MM.1S (cell line): ENCODE measurements at places on chromosomes 1 and 21.

- no peak for DNase-seq
These were observed 185.0 kb downstream of the PBX1 start for GRCh38 chr1:164743976-164744375.

DNA sequence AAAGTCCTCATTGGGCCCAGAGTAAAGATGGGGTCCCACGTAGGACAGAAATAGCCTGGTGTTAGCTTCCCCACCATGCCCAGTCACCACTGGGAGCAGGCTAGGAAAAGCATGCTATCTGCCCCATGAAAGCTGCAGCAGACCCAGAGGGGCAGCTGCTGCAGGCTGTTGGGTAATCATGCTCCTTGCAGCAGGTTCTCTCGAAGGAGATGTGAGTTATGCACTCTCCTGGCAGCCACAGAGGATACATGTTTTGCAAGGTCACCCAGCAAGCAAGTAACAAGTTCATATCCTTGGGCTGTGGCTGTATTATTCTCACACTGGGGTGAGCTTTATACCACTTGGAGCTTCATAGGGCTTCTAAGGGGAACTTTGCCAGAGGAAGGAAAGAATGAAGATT, 9.1 kb upstream of the HEYL start:
- DNase-seq = no peak

- no peak for DNase-seq
These were observed 203.7 kb upstream of the C1orf87 start for GRCh38 chr1:60277269-60277668.

- no peak for DNase-seq
These were observed 133.2 kb downstream of the TGFB2 start for GRCh38 chr1:218478336-218478735.

GRCh38 chr1:27405074-27405473, 12.7 kb downstream of the GPR3 start:
- DNase-seq = no peak

- no peak for DNase-seq
These were observed 857.9 kb downstream of the BRINP3 start for GRCh38 chr1:189619682-189620332.

- DNase-seq = no peak
These were observed 57.1 kb downstream of the TMEM53 start for GRCh38 chr1:44616991-44617702.

GRCh38 chr1:74005533-74005932, 192.4 kb downstream of the LRRIQ3 start:
- peak; percentile 12 for DNase-seq

DNA sequence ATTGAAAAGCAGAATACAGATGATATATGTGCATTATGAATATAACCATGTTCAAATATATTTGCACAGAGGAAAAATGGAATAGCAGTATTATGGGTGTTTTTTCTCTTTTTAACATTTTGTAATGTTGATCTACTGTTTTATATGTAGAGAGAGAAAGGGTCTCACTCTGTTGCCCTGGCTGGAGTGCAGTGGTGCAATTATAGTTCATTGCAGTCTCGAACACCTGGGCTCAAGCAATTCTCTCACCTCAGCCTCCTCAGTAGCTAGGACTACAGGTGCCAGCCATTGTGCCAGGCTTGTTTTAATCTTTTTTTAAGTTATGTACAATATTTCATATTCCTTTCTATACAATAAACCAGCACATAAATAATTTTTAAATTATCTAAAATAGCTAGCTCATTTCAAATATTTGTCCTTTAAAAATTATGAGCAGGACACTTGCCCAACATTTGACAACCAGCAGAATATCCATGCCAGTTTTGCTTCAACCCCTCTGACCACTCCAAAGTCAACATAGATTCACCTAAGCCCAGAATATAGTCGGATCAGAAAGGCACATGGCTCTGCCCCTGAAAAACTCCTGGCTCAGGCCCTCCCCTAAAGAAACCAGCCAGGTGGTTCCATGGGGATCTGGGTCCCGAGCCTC, 29.8 kb downstream of the ZNF281 start:
- DNase-seq = no peak

DNA sequence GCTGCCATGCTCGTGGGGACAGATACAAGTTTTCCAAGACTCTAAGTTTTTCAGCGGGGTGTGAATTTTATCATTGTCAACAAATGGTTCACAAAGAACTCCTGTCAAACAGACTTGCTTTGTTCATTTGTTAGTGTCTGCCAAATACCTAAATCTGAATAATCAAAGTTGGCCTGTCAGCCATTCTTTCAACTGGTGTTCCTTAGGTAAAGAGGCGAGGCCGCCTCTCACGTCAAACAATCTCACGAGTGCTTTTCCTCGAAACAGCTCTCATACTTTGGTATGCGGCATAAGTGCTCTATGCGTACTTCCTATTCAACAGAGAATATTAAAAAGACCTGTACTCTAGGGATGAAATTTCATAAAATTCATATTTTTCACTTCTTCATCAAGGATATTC, 51.4 kb upstream of the KANK4 start:
- DNase-seq = no peak

DNA sequence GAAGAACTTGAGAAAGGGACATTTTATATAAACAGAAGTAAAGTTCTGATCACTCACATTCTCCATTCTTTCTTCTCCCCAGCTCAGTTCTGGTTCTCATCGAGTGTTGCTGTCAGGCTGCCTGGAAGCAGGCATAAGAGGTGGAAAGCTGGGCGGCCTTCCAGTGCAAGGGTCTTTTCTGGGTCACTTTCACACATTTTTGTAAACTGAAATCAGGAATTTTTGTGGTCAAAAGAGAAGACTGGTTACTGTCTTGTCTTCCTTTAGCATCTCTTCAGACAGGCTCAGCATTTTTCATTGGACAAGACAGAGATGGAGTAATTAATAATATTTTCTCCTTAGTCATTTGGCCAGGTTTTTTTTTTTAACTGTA, 93.7 kb downstream of the CTH start:
- DNase-seq = no peak

DNA sequence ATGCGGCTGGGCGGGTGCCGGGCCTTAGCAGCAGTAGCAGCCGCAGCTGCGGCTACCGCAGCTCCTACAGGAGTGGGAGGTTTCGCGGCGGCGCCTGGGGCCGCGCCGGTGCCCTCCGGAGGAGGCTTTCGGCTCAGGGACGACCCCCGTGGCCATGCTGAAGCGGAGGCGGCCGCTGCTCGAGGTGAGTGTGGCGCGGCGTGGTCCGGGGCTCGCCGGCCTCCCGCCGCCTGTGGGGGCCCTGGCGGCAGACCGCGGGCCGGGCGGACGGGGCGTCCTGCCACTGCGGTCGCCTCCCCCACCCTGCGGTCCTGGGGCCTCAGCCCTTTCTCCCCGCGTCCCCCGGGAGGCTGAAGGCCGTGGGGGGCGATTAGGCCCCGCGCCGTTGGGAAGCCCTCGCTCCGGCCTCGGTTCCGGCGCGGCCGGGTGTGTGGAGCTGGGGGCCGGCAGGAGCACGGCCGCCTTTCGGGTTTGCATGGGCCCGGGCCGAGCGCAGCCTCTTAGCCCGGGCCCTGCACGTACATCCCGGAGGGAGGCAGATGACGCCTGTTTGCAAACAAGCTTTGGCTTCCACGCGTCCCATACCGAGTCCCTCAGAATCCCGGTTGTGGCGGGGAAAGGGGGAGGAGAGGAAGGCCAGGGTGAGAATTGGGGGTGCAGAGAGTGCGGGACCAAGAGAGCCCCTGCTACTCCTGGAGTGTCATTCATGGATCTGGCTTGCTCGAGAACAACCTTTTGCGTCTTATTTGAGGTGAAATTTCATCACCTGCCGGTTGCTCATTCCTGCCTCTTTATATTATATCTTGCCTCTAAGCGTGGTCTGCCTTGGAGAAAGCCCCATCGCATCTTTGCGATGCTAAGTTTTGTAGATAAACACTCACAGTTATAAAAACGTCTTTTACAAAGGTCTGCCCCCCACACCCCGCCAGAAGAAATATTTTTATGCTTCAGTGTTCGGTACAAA, 613 bp downstream of the ZFYVE9 start:
- peak; percentile 53 for DNase-seq

GRCh38 chr1:163395790-163396189, 74.0 kb downstream of the NUF2 start:
- DNase-seq = no peak

DNA sequence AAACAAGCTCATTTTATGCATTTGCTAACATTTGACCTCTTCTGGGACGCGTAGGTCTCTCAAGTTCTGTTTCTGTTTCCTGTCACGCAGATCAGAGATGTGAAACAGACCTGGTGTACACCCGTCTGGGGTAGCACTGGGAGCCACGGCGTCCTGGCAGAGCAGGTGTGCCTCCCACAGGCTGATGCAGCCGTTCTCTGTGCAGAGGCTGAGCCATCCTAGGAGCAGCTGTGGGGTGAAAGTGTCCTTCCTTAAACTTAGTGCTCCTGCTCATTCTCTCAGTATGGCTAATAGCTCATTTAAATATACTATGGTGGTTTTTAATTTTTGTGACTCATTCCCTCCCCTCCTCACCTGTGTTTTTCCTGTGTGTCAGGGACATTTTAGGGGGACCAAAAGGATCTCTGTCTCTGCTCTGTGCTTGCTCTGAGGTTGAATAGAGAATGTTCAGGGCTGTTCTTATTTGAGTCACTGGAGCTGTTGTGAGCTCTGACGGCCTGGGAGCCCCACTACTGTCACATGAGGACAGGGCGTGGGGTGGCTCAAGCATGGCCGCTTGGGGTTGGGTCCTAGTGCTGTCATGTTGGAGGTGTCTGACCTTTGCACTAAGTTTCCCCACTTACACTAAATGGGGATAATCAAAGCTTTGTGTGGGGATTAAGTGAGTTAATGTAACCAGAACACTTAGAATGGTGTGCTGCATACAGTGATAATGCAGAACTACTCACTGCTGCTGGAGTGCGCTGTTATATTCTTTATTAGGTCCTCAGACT, 43.0 kb downstream of the GALNT2 start:
- DNase-seq = peak; percentile 99

DNA sequence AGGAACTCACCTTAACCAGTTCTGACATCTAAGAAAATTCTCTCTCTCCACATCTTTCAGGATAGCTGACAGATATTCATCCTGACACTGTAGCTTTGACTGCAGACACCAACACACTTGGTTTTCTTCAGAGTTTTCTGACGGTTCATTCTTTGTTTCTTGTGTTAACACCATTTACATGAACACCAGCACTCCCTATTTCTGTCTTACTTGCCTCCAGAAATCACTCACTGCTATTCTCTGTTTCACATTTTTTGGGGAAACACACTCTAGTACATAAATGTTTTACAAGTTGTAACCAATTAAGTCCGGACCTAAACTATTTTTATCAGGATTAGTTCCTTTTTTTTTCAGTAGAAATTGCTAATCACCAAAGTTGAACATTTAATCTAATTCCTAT, 15.4 kb downstream of the FLVCR1 start:
- DNase-seq = no peak

DNA sequence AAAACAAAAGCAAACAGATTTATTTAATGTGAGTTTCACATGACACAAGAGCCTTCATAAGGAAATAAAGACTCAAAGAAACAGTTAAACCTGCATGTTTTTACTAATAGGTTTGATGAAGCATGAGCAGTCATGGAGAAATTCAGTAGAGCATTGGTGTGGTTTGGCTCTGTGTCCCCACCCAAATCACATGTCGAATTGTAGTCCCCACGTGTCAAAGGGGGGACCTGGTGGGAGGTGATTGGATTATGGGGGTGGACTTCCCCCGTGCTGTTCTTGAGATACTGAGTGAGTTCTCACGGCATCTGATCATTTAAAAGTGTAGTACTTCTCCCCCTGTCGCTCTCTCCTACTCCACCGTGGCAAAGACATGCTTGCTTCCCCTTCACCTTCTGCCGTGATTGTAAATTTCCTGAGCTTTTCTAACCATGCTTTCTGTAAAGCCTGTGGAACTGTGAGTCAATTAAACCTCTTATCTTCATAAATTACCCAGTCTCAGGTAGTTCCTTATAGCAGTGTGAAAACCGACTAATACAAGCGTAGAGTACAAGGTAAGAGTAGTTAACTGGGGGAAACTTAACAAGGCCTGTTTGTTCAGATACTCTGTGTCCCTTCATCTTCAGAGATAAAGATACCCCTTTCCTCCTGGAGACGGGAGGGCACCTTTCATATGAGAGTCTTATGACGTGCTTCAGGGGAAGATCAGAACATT, 354.8 kb downstream of the SIPA1L2 start:
- no peak for DNase-seq

- DNase-seq = no peak
These were observed 14.2 kb downstream of the MARCKSL1 start for GRCh38 chr1:32321712-32322291.

GRCh38 chr1:44807364-44808062, 362 bp upstream of the DYNLT4 start:
- DNase-seq = no peak

DNA sequence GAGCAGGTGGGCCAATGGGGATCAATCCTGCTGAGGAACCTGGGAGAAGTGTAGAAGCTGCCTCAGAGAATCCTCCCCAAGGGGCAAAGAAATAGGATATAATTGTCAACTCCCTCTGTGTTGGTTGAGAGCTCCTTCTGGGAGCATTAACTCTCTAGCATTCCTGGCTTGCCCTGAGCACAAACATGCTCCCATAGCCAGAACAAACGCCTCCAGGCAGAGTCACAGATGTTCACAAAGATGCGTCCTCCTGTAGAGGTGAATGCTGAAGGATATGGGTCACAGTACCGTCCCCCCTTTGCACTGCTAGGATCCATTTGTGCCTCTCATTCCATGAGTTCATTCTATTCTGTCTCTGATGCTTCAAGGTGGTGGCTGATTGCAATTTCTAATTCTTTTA, 9.6 kb upstream of the BCAN start:
- DNase-seq = no peak

DNA sequence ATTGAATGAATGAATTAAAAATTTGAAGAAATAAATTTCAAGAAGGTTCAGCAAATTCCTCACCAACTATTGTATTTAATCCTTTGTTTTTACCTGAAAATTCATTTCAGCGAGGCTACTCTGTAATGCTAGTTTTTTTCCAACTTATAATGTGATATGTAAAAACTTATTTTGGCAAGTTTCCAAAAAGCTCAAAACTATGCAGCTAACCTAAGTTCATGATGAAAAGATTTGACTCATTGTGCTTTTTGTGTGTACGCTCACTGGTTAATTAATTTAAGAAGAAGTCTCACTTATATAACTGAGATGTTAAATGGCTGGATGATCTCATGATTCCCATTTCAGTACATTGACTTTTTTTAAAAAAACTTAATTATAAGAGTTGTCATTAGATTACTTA, 196.0 kb upstream of the SAMSN1 start:
- DNase-seq = no peak

GRCh38 chr1:173093691-173094445, 43.1 kb upstream of the TNFSF18 start:
- no peak for DNase-seq
